CD8-positive, alpha-beta memory T cell (primary cell): ENCODE measurements at places on chromosomes 2 and 18. TPM values are rescaled to one million over a fixed set of nuclear protein-coding genes. Genes with fewer than 3 reads are reported as not detected.

DNA sequence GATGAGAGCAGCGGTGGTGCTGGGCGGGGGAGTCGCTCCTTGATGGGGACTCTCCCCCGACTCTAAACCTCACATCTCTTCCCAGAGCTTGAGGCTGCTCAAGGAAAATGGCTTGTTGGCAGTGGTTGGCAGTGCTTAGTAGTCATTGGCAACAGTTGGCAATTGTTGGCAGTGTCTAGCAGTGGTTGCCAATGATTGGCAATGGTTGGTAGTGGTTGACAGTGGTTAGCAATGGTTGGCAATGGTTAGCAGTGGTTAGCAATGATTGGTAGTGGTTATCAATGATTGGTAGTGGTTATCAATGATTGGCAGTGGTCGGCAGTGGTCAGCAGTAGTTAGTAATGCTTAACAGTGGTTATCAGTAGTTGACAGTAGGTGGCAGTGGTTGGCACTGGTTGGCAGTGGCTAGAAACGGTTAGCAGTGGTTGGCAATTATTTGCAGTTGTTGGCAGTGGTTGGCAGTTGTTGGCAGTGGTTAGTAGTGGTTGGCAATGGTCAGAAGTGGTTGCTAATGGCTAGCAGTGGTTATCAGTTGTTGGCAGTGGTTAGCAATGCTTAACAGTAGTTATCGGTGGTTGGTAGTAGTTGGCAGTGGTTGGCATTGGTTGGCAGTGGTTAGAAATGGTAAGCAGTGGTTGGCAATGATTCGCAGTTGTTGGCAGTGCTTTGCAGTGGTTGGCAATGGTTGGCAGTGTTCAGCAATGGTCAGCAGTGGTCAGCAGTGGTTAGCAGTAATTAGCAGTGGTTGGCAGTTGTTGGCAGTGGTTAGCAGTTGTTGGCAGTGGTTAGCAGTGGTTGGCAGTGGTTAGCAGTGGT is 85.4 kb upstream of the OTOS start:
- no peak for DNase-seq
- H3K27ac ChIP-seq, result no peak overlapping the region
- H3K27me3 ChIP-seq, result peaks cover 3% of the 10 kb centered on the region
- H3K4me3 ChIP-seq, result no peak overlapping the region

- no peaks in the 10 kb centered on the region for H3K27me3 ChIP-seq
- DNase-seq, result no peak
- no peaks in the 10 kb centered on the region for H3K4me1 ChIP-seq
These were observed 395.3 kb downstream of the TSN start for GRCh38 chr2:122150524-122151280.

PSMA8 gene
- 1.7 TPM for total RNA-seq

ONECUT2 gene
- total RNA-seq, result not detected
